ENCODE measurements at places on chromosomes 11 and 22.
A peak's percentile ranks its signal among the peaks of the same experiment; 100 is the strongest.

- no peak for DNase-seq
These were observed 59.2 kb downstream of the TRIM44 start for GRCh38 chr11:35721651-35722282.

DNA sequence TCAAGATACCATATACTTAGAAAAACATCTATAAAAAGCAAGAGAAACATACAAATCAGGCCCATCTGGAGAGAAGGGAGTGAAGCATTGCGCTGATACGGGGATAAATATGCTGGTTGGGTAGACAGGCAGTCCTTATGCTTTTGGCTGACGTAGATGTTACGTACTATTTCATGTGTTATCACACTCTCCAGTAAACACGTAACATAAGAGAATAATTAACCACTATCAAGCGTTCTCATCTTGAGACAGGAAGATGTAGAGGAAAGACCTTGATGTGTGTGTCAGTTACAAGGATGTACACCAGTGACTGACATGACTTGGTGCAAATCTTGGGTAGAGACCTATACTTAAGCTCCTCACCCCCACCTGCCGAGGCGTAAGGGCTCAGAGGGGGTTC lies 86.7 kb upstream of the PRODH start:
- no peak for DNase-seq

GRCh38 chr22:31135706-31136105 lies 4.6 kb downstream of the PLA2G3 start:
- no peak for DNase-seq

DNA sequence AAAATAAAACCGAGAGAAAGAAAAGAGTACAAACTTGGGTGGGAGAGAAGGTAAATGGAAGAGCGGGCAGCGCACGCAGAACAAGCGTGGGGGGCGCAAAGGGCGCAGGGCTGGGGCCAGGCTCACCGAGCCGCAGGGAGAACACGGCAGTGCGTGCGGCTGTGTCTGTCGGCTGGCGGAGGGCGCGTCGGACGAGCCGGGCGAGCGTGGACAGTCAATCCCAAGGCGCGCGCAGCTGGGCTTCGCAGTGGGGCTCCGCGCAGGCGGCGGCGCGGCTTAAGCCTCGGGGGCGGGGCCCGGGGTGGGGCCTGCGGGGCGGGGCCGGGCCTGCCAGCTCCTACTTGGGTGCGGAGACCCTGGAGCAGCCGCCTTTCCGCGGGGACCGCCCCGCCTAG lies at the start of gene UCP2:
Gene UCP2, minus strand, starts transcription at position 249 of the 395 bp plus-strand sequence. CDS start 4,465 bp downstream, outside the sequence.
- peak; percentile 84 for DNase-seq

DNA sequence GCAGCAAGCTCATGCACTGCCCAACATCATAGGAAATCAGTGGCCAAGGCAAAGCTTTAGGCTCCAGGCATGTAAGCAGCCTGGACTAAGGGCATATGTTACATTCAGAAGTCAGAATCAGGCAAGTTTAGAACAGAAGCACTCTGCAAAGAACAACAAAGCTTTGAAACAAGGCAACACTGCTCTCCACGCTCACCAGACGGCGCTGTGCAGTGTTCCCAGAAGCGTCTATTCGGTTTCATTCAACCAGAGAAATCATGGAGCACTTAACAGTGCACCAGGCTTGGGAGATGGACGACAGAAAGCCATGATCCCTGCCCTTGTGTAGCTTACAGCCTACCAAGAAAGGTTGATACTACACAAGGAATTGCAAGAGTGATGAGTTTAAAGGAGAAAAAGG lies 555.8 kb downstream of the BUD13 start:
- no peak for DNase-seq

GRCh38 chr11:24043842-24044241 lies 453.0 kb upstream of the LUZP2 start:
- no peak for DNase-seq

DNA sequence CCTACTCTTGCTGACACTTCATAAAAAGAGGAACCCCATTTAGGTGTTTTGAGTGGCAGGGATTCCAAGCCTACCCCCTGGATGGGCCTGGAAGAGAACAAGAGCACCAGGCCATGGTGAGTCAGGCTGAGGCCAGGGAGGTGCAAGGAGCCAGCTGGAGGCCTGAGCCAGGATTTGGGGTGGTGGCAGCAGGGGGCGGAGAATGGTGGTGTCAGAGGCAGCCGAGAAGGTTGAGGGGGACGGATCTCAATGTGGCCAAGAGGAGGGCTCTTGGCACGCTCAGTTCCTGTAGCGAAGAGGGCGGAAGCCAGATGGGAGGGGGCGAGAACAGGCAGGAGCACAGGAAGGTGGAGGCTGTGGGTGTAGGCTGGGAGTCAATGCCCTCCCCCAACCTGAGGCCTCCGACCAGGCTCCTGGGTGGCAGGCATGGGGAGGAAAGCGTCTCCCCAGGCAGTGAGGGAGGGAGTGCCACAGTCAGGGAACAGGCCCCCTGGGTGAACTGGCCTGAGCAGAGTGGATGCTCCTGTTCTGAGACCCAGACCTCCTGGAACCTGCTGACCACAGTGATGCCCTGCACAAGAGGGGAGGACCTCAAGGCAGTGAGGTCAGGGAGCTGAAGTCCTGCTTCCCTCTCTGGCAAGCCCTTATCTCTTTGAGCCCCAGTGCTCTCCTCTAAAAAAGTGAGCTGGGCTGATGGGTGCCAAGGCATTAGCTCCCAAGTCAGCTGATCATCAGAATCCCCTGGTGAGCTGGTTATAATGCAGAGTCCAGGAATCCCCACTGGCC lies 13.9 kb downstream of the RTN4RL2 start:
- no peak for DNase-seq

DNA sequence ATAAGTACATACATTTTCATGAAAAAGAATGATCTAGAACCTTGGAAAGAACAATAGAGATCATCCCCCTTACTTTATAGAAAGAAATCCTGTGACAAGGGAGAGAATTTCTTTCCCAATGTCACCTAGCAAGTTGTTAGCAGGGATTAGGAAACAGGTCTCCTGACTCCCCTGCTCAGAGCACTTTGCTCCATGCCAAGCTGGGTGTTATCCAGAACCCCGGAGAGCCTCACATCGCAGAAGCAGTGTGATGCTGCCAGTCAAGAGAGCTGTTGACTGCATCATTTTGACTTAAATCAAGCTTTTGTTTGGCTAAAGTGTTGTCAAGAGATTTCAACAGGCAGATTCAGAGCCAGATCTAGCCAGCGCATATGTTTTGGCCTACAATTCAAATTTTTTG lies 3.6 kb upstream of the RRAS2 start:
- DNase-seq = no peak

Measured in right kidney (tissue), 9 donors.